ENCODE measurements at places on chromosomes 16 and 17. TPM values are rescaled to one million over a fixed set of nuclear protein-coding genes. Genes with fewer than 3 reads are reported as not detected.
A peak's percentile ranks its signal among the peaks of the same experiment; 100 is the strongest.

The IQCK gene
- 4.5 TPM for polyA plus RNA-seq

The FGF11 gene
- 0.50 TPM for polyA plus RNA-seq

The CCDC137 gene
- polyA plus RNA-seq = 10.9 TPM

The MPO gene
- polyA plus RNA-seq = not detected

The NACA2 gene
- polyA plus RNA-seq = 0.15 TPM

The HOXB1 gene
- polyA plus RNA-seq = not detected

The DPEP1 gene
- polyA plus RNA-seq = not detected

DNA sequence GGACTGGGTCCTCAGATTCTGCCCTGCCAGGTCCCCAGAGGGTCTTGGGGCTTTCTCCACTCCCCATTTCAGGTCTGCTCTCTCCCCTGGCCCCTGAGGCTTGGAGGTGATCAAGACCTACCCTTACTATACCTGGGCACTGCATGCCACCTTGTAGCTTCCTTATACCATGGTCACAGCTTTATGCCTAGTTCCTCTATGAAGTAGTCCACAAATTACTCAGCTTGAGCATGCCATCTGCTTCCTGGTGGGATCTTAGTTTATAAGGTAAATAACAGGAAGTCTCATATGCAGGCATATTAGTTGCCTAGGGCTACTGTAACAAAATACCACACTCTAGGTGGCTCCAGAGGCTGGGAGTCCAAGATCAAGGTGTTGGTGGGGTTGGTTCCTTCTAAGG is 11.0 kb upstream of the PMFBP1 start:
- no peak for DNase-seq

DNA sequence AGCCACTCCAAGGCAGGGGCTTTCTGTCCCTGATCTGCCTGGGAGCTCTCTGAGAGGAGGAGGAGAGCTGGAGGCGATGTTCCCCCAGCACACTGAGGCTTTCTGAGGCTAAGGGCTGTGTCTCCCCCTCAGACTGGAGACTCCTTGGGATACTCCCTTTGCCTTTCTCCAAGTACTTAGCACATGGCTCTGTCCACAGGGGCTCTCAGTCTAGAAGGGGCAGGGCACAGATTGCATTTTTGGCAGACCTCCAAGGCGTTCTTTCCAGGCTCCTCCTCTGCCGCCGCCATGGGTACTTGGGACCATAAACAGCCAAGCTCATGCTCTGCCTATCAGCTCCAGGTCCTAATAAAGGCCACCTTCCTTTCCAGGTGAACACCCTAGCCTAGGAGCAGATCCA is 1.8 kb upstream of the GIP start:
- DNase-seq = no peak

DNA sequence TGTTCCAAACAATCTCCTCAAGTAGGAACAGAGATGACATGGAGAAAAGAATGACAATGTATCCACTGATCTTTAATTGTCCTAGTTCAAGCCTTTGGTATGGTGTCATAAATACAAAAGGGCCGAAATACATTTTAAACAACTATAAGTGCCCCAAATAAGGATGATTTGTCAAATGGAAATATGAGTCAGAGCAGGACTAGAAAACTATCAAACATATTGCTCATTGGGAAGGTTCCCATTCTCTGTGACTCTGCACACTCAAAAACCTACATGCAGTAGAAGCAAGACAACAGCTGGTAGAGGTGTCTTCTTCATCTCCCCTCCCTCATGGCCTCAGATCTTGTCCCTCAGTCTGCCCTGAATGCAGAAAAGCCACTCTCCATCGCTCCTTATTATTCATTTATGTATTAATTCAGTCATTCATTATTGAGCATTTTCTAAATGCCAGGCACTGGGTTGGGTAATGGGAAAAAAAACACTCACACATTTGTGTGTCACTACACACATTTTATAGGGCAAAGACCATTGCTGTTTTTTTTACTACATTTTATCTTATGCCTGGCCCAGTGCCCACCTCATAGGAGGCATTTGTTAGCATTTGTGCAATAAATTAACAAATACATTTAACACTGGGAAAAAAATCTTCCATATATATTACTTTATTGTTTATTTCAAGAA is 10.1 kb downstream of the CA10 start:
- no peak for DNase-seq

DNA sequence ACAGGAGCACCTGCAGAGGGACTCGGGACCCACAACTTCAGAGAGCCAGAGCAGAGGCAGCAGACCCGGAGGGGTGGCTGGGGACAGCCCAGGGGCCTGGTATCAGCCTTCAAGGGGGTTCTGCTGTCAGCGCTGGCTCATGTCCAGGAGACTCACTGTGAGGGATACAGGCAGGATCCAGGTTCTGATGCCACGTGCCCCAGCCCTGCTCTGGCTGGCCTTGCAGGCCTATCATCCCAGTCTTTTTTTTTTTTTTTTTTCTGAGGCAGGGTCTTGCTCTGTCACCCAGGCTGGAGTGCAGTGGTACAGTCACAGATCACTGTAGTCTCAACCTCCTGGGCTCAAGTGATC is 9.0 kb upstream of the MTSS2 start:
- no peak for DNase-seq

DNA sequence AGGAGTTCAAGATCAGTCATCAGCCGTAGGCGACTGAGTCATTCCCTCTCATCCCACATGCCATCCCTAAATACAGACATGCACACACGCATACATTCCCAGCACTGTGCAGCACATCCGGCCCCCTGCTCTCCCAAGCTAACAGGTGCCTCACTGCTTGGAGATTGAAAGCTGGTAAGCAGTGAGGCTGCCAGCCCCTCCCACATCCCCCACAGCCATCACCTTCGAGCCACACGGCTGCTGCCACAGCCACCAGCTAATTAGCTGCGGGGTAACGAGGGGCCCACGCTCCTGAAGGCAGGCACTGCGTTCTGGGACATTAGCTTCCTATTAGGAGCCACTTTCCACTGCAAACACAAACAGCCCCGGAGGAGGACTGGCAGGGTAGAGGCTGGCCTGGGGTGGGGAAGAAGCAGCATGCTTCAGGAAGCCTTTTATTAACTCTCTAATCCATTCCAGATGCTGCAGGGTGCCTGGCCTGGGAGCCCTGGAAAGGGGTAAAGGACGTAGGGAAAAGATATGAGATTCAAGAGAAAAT is 179.6 kb downstream of the CCT6B start:
- peak; percentile 32 for DNase-seq

DNA sequence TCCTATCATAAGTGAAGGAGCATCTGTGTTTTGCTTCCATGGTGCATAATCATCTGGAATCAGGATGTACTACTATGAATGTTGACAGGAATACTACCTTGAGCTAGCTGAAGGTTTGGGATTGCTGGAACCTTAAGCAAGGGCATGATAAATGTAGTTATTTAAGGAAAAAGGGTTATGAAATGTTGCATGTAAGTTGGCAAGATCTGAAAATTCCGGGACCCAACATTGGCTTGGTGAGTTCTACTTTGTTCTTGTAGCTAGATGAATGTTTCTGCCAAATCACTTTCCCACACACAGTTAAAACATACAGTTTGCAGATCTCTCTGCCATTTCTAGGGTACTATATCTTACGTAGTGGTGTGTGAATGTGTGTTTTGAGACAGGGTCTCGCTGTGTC is 13.6 kb downstream of the RHOT1 start:
- no peak for DNase-seq
